ENCODE measurements at places on chromosomes 7 and 10. TPM values are rescaled to one million over a fixed set of nuclear protein-coding genes. Genes with fewer than 3 reads are reported as not detected.

OR2A14 gene
- 0.07 TPM for polyA plus RNA-seq

TSPAN12 gene
- 99.6 TPM for polyA plus RNA-seq

TRIM50 gene
- polyA plus RNA-seq, result 0.42 TPM

PON1 gene
- polyA plus RNA-seq, result 2.3 TPM

TCF7L2 gene
- polyA plus RNA-seq, result 48.2 TPM

PSTK gene
- 6.8 TPM for polyA plus RNA-seq

FZD8 gene
- polyA plus RNA-seq, result 5.5 TPM

KCND2 gene
- 2.5 TPM for polyA plus RNA-seq

HMX2 gene
- 1.1 TPM for polyA plus RNA-seq

SPRN gene
- polyA plus RNA-seq, result 4.9 TPM

SPAM1 gene
- polyA plus RNA-seq, result 1.0 TPM

MYO1G gene
- 2.2 TPM for polyA plus RNA-seq

TMEM196 gene
- 0.79 TPM for polyA plus RNA-seq

ZC3HAV1L gene
- 13.1 TPM for polyA plus RNA-seq
